Activated gamma-delta T cell treated with Interleukin-2 at 50 U/mL for 16 hours (primary cell): ENCODE measurements at places on chromosomes 1 and 21.

- no peak for DNase-seq
Measured at GRCh38 chr1:152743371-152744145, 14.3 kb upstream of the KPRP start.

DNA sequence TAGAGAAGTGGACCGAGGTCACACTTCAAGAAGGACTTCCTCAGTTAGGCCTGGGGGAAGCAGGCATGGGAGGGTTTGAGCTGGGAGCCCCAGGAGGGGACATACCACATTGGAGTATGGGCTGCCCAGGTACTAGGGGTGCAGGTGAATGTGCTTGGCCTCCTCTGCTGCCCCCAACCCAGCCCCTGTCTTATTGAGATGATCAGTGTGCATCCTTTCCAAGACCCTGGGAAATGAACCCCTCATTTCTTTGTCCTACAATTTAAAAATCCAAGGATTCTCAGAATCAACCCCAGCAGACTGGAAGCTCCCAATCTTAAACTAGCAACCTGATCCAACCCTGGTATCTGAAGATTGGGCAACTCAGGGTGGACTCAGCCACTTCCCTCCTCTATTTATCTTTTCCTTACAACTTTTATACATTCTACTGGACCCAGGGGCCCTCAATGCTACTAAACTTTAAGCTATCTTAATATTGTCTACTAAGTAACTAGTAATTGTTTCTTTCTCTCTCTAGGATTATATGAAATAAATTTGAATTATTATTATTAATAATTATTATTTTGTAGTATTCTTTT is 9.1 kb downstream of the MEX3A start:
- DNase-seq: no peak

DNA sequence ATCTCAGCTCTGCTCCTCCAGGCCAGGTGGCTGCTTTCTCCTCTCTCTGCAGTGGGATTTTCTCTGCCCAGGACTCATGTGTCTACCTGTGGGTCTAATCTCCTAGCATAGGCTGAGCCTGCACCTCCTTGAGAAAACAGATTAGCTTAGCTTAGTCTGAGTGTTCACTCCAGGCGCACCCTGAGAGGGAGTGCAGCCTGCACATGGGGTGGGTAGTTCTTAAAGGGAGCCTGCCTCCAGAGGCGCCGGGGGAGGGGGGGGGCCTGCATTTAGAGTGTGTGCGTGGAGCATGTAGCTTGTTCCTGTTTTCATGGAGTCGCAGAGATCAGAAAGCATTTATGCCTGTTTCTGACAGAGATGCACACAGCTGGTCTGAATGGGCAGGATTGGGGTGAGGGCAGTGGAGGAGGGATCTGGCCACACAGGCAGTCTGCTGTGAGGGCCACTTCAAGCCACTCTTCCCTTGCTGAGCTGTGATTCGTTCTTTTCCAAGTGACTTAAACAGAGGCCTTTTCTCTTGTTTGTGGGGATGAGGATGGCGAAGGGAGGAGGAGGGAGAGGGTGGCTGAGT is 45.2 kb downstream of the GALNT2 start:
- no peak for DNase-seq

- DNase-seq: no peak
Measured at GRCh38 chr1:79285667-79286066, 279.1 kb upstream of the ADGRL4 start.

DNA sequence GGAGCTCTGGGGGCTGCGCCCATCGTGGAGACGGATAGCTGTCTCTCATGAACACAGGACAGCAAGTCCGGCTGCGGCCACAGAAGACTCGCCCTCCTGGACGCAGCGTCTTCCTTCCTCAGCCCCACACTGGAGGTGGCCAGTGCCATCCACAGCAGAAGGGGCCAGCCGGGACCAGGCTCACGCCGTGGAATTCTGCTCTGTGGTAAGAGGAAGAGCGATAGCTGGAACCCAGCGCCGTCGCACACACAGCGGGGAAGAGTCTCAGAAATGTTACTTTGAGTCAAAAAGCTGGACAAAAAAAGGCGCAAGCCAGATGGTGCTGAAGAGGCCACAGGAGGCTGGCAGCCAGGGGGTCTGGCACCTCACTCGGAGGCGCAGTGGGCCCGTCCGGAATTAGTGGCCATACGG is 113.9 kb upstream of the COL6A1 start:
- DNase-seq: no peak

DNA sequence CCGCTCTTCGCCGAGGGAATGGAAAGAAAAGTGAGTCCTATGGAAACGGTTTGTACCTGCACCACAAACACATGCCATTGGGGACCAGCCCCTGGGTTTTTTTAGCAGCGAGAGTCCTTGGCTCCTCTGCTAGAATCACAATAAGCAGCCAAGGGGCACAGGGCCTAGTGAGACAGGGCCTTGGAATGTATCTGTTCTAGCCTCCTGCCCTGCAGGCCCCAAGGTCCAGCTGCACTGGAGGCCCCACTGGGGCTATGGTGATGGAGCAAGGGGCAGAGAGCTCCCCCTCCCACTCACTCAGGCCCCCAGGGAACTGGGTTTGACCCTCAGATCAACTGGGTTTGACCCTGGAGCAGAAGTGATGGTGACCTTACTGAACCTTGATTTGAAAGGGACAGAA is 14.4 kb downstream of the SHISA4 start:
- no peak for DNase-seq

DNA sequence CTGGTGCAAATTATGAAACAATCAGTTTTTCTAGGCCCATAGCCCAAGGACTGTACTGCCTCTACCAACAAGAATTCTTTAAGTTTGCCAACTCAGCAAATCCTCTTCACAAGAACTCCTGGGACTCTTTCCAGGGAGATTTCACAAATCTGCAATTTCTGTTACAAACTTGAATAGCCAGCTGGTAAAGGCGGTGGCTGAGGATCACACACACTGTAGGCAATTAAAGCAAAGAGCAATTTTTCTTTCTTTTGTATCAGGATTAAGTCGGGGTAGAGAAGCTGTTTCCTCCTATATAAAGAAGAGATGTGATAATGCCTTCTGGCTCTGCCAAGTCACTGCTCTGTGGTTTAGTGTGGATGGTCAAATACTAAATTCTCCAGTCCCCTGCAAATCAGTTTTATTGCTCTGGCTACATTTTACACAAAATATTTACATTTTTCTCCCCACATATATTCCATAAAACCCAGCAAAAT is 1.7 kb downstream of the ALDH9A1 start:
- no peak for DNase-seq

- no peak for DNase-seq
Measured at GRCh38 chr1:91717839-91718238, 168.1 kb downstream of the TGFBR3 start.

DNA sequence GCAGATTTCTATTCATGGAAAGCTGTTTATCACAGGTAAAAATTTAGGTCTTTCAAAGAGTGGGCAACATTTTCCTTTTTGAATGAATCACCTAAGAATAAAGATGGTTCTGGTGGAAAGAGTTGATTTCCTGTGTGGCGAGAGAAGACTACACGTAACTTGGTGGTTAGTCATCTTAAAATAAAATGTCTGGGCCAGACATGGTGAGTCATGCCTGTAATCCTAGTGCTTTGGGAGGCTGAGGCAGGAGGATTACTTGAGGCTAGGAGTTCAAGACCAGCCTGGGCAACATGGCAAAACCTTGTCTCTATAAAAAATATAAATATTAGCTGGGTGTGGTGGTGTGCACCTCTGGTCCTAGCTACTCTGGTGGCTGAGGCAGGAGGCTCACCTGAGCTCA is 65.7 kb downstream of the DISP1 start:
- DNase-seq: no peak

DNA sequence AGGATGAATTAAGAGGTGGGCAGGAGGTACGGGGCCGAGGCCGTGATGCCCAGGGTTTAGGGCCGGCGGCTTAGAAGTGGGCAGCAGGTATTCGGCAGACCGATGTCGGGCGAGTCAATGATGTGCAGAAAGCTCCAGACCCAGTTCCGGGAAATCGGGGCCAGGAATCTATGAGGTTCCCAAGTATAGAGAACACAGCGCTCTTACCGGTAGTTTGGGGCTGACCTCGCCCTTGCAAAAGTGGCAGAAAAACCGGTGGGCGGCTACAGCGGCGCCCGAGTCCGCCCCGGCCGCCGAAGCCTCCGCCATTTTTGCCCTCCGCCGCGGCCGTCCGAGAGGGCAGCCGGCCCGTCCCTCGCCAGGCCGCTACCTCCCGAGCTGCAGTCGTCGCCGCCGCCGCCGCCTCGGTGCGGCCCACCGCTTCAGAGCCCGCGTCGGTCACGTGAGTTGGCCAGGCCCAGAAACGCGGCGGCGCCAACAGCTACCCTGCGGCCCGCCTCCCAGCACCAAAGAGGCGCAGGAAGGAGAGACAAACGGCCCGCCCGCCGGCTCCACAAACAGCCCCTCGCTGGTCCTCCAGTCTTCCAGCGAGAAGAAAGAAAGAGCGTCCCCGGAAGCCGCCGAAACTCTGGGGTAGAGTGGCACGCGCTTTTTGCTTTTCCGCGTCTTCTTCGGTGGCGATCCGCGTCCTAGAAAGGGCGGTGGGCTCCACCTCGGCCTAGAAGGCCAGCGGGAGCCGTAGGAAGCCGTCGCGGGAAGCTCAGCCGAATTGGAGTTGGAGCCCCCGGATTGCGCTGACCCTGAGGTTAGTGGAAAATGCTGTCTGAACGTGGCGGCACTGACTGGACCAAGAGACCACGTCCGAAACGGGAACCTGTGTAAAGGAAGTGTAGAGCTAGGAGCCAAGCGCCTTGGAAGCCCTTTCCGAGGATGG is at the start of the genes POLR3C and RNF115:
Gene POLR3C (plus strand): TSS at position 636 of the 934 bp plus-strand sequence. CDS start 1,577 bp downstream, outside the sequence.
Gene RNF115 (minus strand): TSS at position 531 of the 934 bp plus-strand sequence. CDS start 222 bp downstream, at position 309.
- DNase-seq: peak; percentile 87

GRCh38 chr1:168628807-168629206 is 52.4 kb downstream of the XCL1 start:
- DNase-seq: no peak

GRCh38 chr1:106515375-106515774 is 541.1 kb upstream of the PRMT6 start:
- no peak for DNase-seq

GRCh38 chr1:155940482-155940992 is 901 bp upstream of the RXFP4 start:
- no peak for DNase-seq

- DNase-seq: no peak
Measured at GRCh38 chr1:20322825-20323612, 32.3 kb downstream of the VWA5B1 start.

DNA sequence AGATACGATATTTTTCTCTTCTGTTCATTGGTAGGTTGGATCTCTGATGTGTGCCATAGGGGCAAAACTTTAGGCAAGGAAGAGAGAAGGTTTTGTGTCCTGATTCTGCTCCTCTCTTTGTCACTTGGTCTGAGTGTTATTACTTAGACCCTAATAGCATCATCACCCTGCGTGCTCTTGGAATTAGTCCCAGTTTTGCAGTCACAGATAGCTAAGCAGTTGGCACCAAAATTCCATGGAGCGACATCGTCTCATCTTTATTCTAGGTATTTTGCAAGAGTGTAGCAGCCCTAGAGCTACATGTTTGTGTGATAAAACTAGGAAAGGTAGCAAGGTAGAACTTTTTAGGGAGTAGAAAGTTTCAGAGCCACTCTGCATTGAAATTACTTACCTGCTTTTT is 23.8 kb downstream of the PIP5K1A start:
- no peak for DNase-seq

DNA sequence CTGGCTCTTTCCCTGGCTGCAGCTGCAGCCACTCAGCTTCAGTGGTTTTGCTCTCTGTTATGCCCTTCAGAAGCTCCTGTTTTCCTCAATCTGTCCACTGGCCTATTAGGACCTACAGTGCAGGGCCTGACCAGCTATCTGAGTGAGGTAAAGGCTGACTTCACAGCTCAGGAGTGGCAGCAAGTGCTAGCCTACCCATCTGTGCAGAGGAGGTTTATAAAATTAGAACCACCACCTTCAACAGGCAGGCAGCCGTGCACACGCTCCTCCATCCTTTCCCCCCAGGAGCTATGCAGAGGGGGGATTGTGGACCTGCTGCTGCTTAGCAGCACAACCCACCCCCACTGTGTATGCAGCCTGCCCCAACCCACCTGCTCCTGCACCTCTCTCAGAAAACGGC is 8.3 kb downstream of the ADAR start:
- DNase-seq: no peak

GRCh38 chr1:8684590-8684989 is 132.8 kb downstream of the RERE start:
- no peak for DNase-seq

- no peak for DNase-seq
Measured at GRCh38 chr1:227131193-227131592, 187.1 kb downstream of the CDC42BPA start.

DNA sequence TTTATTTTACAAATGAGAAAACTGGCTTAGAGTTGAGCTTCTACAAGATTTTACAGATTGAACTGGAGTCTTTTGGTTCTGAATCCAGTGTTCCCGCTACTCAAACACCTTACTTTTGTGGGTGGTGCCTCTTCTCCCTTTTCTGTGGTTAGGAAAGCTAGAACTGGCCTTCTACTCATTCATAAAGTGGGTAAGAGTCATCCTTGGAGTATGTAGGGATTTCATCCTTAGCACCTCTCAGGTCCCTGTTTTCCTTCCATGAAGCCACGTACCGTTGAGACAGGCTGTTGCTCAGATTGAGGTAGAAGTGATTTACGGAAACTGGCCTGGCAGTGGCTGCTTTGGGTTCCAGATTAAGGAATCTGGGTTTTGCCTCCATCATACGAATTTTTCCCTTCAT is 35.8 kb downstream of the WNT4 start:
- DNase-seq: no peak

- no peak for DNase-seq
Measured at GRCh38 chr1:77975907-77976306, 3.0 kb downstream of the FUBP1 start.

- no peak for DNase-seq
Measured at GRCh38 chr1:32539584-32540571, 651 bp downstream of the ZBTB8A start.

GRCh38 chr1:181028196-181028595 is 5.5 kb upstream of the STX6 start:
- DNase-seq: no peak

- DNase-seq: no peak
Measured at GRCh38 chr1:232876506-232877364, 71.5 kb downstream of the MAP10 start.

- DNase-seq: no peak
Measured at GRCh38 chr1:199124351-199124750, 485.5 kb downstream of the PTPRC start.

DNA sequence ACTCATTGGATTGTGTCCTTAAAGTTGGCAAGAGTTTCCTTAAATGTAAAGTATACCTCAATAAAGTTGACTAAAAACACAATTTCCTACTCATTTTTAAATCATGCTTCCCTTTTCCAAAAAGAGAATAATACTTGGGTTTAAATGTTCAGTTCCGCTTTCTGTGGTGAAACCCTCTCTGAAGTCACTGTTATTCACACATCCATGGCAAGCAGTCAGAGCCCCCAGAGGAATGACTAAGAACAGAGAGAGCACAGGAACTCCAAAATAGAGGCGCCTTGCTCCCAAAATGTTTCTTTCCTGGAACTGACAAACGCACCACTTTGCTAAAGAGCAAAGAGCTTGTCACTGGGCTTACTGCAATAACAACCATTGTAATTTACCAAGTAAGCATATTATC is 142.5 kb downstream of the TIAM1 start:
- no peak for DNase-seq

DNA sequence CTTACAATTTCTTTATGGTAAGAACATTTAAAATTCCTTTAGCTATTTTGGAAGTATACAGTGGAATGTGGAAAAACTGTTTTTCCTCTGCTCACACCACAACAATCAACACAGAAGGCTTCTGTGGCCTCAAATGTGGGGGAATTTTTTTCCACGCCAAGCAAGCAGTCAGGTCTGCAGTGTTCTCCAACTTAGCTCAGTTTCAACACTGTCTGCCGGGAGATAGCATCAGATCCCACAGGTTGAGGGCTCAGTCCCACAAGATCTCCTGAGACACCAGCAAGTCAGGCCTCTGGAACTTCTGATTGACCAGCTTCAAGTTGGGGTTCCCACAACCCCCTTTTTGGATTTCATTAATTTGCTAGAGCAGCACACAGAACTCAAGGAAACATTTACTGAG is 50.3 kb downstream of the PTBP2 start:
- DNase-seq: no peak
